ENCODE measurements at places on chromosomes 12 and 14.

GRCh38 chr12:124786061-124786964 is 77.4 kb downstream of the SCARB1 start:
- no peak for DNase-seq

GRCh38 chr12:90833228-90833627 is 121.7 kb downstream of the CCER1 start:
- no peak for DNase-seq

- DNase-seq, result no peak
Measured at GRCh38 chr12:120988234-120988633, 9.9 kb downstream of the HNF1A start.

- no peak for DNase-seq
Measured at GRCh38 chr12:47988073-47989022, 15.9 kb downstream of the COL2A1 start.

- DNase-seq, result no peak
Measured at GRCh38 chr14:85409481-85410210, 120.3 kb upstream of the FLRT2 start.

- DNase-seq, result no peak
Measured at GRCh38 chr12:31651893-31652521, 7.5 kb upstream of the ETFBKMT start.

DNA sequence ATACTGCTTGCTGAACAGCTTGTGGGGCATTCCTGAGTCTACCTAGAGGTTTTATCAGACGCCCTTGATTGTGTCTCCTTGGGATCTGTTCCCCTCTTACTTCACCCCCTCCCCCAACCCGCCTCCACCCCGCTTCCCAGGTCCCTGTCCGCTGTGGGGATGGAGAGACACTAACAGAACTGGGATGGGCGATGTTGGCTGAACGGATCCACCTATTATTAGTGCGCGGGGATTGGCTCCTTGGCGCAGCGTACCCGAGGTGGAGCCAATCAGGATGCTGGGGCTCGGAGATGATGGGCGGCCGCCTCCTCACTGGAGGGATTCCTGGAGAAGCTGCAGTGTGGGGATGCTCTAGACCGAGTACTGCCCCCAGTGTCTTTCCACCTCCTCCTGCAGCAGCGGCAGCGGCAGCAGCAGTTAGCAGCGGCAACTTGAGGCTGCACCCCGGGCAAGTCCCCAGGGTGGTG is at the start of gene SYT1:
SYT1 (plus strand) TSS at position 372 of the 467 bp plus-strand sequence.
- no peak for DNase-seq

DNA sequence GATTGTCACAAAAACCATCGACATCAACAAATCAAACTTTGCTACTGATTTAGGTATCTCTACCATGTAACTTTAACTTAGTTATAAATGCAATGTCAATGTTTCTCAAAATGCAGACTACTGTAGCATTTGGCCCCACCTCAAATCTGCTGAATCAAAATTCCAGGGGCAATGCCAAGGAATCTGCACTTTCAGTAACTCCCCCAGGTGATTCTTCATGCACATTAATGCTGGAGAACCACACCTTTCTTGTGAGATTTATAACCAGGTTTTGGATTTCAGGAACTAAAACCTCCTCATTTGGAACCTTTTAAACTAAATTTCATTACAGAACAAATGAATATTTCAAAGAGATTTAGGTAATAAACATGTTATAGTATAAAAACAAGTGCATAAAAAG is 4.9 kb downstream of the ATP2B1 start:
- no peak for DNase-seq

- DNase-seq, result no peak
Measured at GRCh38 chr12:52672321-52672933, 7.8 kb downstream of the KRT1 start.

Data from activated CD4-positive, alpha-beta T cell treated with anti-CD3 and anti-CD28 coated beads for 1 hour (primary cell).